ENCODE measurements at places on chromosomes 6 and 20.

GRCh38 chr20:36988494-36988966, 37.0 kb upstream of the SAMHD1 start:
- H3K27ac ChIP-seq: no peak overlapping the region
- H3K4me3 ChIP-seq: no peak overlapping the region
- H3K36me3 ChIP-seq: no peaks in the 10 kb centered on the region
- H3K4me1 ChIP-seq: no peaks in the 10 kb centered on the region
- DNase-seq: no peak

DNA sequence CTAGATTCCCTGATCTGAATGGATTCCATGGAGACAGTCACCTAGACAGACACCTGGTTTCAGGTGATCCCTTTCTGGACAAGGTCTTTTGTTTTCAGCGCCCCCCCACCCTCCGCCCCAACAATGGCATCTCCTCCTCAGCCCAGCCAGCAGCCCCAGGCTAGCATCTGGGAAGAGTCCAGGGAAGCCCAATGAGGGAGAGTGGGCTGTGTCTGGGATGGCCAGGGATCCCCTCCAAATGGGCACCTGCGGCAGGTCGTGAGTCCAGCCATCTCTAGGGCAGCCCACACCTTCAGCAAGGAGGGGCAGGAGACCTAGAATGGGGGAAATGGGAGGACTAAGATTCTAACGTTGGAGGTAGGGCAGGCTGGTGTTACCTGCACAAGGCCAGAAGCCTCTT, 1.2 kb upstream of the SLC24A3 start:
- H3K4me3 ChIP-seq: no peak overlapping the region
- DNase-seq: no peak
- H3K36me3 ChIP-seq: no peaks in the 10 kb centered on the region
- peaks cover 6% of the 10 kb centered on the region for H3K27me3 ChIP-seq
- H3K27ac ChIP-seq: no peak overlapping the region

- no peaks in the 10 kb centered on the region for H3K4me1 ChIP-seq
- no peaks in the 10 kb centered on the region for H3K27me3 ChIP-seq
- no peaks in the 10 kb centered on the region for H3K36me3 ChIP-seq
- DNase-seq: no peak
These were observed 108.0 kb downstream of the PPP1R14C start for GRCh38 chr6:150250826-150251225.

GRCh38 chr6:111013144-111013915, 31.5 kb downstream of the RPF2 start:
- H3K27ac ChIP-seq: no peak overlapping the region
- no peak overlapping the region for H3K4me3 ChIP-seq

GRCh38 chr6:113306552-113307145, 550.5 kb upstream of the MARCKS start:
- H3K27ac ChIP-seq: no peak overlapping the region
- H3K36me3 ChIP-seq: no peaks in the 10 kb centered on the region
- no peaks in the 10 kb centered on the region for H3K27me3 ChIP-seq

GRCh38 chr6:15292721-15293302, 46.9 kb downstream of the JARID2 start:
- no peaks in the 10 kb centered on the region for H3K27me3 ChIP-seq
- H3K4me1 ChIP-seq: peaks cover 24% of the 10 kb centered on the region
- no peaks in the 10 kb centered on the region for H3K36me3 ChIP-seq
- H3K27ac ChIP-seq: no peak overlapping the region
- DNase-seq: no peak

GRCh38 chr6:11236076-11236750, 3.7 kb upstream of the NEDD9 start:
- H3K36me3 ChIP-seq: no peaks in the 10 kb centered on the region
- no peak overlapping the region for H3K27ac ChIP-seq
- H3K27me3 ChIP-seq: no peaks in the 10 kb centered on the region
- H3K4me1 ChIP-seq: peaks cover 8% of the 10 kb centered on the region

GRCh38 chr6:158782432-158783166, 36.6 kb downstream of the EZR start:
- H3K27ac ChIP-seq: no peak overlapping the region
- no peak overlapping the region for H3K4me3 ChIP-seq
- no peaks in the 10 kb centered on the region for H3K36me3 ChIP-seq

DNA sequence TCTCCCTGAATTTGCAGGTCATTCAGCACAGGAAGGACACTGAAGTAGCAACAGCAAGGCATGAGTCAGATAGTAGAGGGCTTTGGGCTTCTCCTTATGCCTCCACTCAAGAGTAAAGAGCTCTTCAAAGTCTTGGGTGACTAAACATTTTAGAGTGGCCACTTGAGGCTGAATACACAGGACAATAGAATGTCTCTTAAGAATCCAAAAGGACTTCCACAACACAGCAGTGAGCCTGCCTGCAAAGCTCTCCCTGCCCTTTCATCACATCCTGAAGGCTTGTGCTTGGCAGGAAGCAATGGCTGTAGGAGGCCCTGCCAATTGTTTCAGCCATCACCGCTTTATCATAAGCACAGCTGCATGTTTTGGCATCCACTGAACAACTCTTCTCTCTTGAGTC, 36.8 kb downstream of the FOXQ1 start:
- no peaks in the 10 kb centered on the region for H3K27me3 ChIP-seq
- H3K4me1 ChIP-seq: no peaks in the 10 kb centered on the region
- no peaks in the 10 kb centered on the region for H3K36me3 ChIP-seq

- H3K27me3 ChIP-seq: no peaks in the 10 kb centered on the region
- H3K36me3 ChIP-seq: no peaks in the 10 kb centered on the region
- DNase-seq: no peak
- H3K4me3 ChIP-seq: no peak overlapping the region
- H3K4me1 ChIP-seq: no peaks in the 10 kb centered on the region
These were observed 103.9 kb downstream of the CTNNBL1 start for GRCh38 chr20:37797669-37798175.

- peak overlapping the region; percentile 22 for H3K27ac ChIP-seq
- peaks cover 6% of the 10 kb centered on the region for H3K4me1 ChIP-seq
- peak; percentile 62 for DNase-seq
- no peaks in the 10 kb centered on the region for H3K27me3 ChIP-seq
These were observed 8.0 kb downstream of the PRDM13 start for GRCh38 chr6:99614430-99615186.

- H3K27me3 ChIP-seq: no peaks in the 10 kb centered on the region
- no peak overlapping the region for H3K27ac ChIP-seq
- H3K36me3 ChIP-seq: no peaks in the 10 kb centered on the region
- no peak for DNase-seq
- H3K4me3 ChIP-seq: no peak overlapping the region
These were observed 2.4 kb upstream of the ZMYND8 start for GRCh38 chr20:47358672-47359529.

DNA sequence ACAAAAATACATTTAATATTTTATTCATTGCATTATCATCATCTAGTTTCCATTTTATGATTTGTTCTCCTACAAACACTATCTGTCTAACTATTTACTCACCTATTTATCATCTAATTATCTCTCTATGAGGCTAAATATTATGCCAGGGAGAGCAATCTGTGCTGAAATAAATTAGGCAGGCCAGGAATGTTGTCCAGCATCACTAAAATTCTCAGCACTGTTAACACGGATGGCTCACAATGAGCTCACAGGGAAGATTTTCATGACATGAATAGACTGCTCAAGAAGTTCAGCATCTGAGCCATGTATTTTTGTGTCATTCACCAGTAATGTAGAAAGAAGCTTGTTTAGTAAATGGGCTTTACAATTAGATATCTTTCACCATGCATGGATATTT, 1277.2 kb downstream of the GRIK2 start:
- H3K4me3 ChIP-seq: no peak overlapping the region
- no peak for DNase-seq
- H3K27ac ChIP-seq: no peak overlapping the region

DNA sequence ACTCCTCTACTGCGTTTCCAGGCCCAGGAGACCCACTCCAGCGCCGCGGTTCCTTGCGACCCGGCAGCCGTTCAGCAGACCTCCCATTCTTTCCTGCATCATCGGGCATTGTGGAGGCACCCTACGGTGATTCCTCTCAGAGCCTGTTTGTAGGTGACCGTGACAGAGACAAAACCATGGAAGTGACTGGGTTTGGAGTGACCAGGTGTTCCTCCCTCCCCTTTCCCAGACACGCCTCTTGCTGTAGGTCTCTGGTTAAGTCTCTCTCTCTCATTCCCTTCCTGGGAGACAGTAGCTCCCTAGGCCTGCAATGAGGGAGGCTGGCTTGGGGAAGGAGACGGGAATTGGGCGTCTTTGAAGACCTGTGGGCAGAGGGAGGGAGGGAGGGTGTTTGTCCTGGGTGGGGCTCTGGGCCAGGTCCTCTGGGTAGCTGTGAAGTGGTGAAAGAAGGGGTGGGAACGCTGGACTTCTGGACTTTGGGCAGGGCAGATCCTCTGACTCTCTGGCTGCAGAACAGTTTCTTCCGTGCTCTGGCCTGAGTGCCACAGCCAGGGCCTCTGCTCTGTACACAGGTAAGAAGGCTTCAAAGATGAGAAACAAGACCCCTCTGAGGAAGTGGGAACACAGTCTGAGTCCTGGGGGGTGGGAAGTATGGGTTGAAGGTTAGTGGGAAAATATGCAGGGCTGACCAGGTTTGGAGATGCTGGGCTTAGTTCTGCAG, 763 bp downstream of the KLC4 start:
- H3K27me3 ChIP-seq: no peaks in the 10 kb centered on the region
- H3K4me3 ChIP-seq: peak overlapping the region; percentile 74
- DNase-seq: no peak
- H3K36me3 ChIP-seq: no peaks in the 10 kb centered on the region

GRCh38 chr6:144353871-144354314, 68.8 kb downstream of the UTRN start:
- no peaks in the 10 kb centered on the region for H3K36me3 ChIP-seq
- no peaks in the 10 kb centered on the region for H3K27me3 ChIP-seq
- peak; percentile 65 for DNase-seq
- peaks cover 35% of the 10 kb centered on the region for H3K4me1 ChIP-seq
- no peak overlapping the region for H3K4me3 ChIP-seq

GRCh38 chr6:33128318-33128717, 52.5 kb downstream of the HLA-DPB1 start:
- no peak for DNase-seq
- peaks cover 3% of the 10 kb centered on the region for H3K4me1 ChIP-seq
- no peak overlapping the region for H3K27ac ChIP-seq
- H3K36me3 ChIP-seq: no peaks in the 10 kb centered on the region
- H3K4me3 ChIP-seq: no peak overlapping the region
- 0 out of 2 replicates have a peak, but pooled peaks cover 2% of the 10 kb centered on the region for H3K27me3 ChIP-seq

- DNase-seq: no peak
- H3K4me1 ChIP-seq: peaks cover 9% of the 10 kb centered on the region
- H3K36me3 ChIP-seq: no peaks in the 10 kb centered on the region
- H3K27me3 ChIP-seq: no peaks in the 10 kb centered on the region
- H3K4me3 ChIP-seq: no peak overlapping the region
- no peak overlapping the region for H3K27ac ChIP-seq
These were observed 83.7 kb downstream of the CHMP4B start for GRCh38 chr20:33894798-33895197.

GRCh38 chr6:54057058-54057457, 54.2 kb upstream of the MLIP start:
- peaks cover 6% of the 10 kb centered on the region for H3K4me1 ChIP-seq
- no peak for DNase-seq
- H3K4me3 ChIP-seq: no peak overlapping the region
- H3K36me3 ChIP-seq: no peaks in the 10 kb centered on the region
- H3K27ac ChIP-seq: no peak overlapping the region
- H3K27me3 ChIP-seq: no peaks in the 10 kb centered on the region

- H3K36me3 ChIP-seq: no peaks in the 10 kb centered on the region
- H3K4me1 ChIP-seq: no peaks in the 10 kb centered on the region
- H3K4me3 ChIP-seq: no peak overlapping the region
- no peaks in the 10 kb centered on the region for H3K27me3 ChIP-seq
- no peak overlapping the region for H3K27ac ChIP-seq
These were observed 98.6 kb downstream of the NDUFAF5 start for GRCh38 chr20:13883425-13883824.

DNA sequence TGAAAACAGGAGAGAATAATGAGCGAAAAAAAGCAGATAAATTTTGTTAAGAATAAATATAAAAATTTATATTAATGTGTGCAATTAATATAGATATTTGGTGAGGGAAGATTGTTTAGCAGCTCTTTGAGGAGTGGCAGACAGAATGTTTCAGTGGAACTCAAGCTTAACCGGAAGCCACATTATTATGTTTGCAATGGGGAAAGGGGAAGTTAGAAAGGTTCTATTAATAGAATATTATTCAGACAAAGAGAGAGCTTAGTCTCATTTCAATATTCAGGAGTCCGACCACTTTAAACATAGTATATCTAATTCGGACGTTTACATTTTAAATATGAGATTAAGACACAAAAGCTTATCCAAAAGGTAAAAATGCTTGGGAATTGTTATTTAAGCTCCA, 81.6 kb upstream of the KHDRBS2 start:
- no peaks in the 10 kb centered on the region for H3K36me3 ChIP-seq
- H3K27me3 ChIP-seq: no peaks in the 10 kb centered on the region
- H3K4me3 ChIP-seq: no peak overlapping the region
- peak; percentile 67 for DNase-seq
- peaks cover 13% of the 10 kb centered on the region for H3K4me1 ChIP-seq

DNA sequence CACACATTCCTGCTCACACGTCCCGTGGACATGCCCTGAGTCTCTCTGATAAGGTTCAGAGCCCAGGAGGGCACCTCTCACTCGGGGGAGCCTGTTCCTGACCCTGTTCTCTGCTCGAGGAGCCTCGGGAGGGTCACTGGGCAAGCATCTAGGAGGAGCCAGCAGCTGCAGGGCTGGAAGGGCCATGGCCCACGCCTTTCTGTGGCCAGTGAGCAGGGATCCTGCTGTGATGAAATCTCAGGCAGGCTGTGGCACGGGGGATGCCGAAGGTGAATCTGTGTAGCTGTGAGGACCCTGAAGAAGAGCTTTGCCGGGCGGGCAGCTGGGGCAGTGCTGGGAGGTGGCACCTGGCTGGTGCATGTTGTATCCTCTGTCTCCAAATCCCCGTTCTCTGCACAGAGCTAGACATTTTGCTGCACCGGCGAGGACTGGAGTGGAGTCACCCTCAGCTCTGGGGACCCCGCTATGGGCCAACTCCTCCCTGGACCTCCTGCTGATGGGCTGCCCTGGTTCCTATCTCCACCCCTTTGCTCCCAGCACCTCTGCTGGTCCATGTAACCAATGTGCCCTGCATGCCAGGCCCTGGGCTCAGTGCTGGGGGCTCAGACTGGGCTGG, 7.1 kb upstream of the NPBWR2 start:
- no peaks in the 10 kb centered on the region for H3K4me1 ChIP-seq
- no peaks in the 10 kb centered on the region for H3K36me3 ChIP-seq
- no peak overlapping the region for H3K27ac ChIP-seq
- H3K27me3 ChIP-seq: peaks cover 76% of the 10 kb centered on the region
- DNase-seq: no peak

GRCh38 chr20:21113697-21114096, 7.5 kb upstream of the LINC00237 start:
- no peaks in the 10 kb centered on the region for H3K4me1 ChIP-seq
- no peak overlapping the region for H3K27ac ChIP-seq
- no peaks in the 10 kb centered on the region for H3K36me3 ChIP-seq
- no peak for DNase-seq
- no peaks in the 10 kb centered on the region for H3K27me3 ChIP-seq

DNA sequence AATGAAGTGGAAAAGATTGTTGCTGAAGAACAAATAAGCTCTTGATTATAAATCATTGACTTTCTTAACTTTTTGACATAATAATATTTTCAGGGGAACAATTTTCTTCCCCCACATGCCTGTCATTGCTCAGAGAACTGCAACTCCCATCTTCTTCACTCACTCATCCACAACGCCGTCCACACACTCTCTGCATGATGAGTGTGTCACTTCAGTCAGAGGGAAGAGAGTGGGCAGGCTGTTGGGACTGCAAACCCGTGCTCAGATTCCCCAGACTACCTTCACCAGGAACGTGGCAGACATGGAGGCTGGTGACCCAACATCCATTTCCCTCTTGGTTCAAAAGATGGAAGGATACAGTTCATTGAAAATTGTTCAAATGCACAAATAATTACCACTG, 650.8 kb downstream of the PRKN start:
- no peaks in the 10 kb centered on the region for H3K27me3 ChIP-seq
- no peak for DNase-seq
- H3K36me3 ChIP-seq: no peaks in the 10 kb centered on the region
- no peak overlapping the region for H3K4me3 ChIP-seq
